Transverse colon (tissue), 4 donors: ENCODE measurements at places on chromosomes 4 and X. TPM values are rescaled to one million over a fixed set of nuclear protein-coding genes. Genes with fewer than 3 reads are reported as not detected.

NUDT10 gene
- 1.5 TPM for total RNA-seq

GRCh38 chr4:26458157-26458561 lies 32.1 kb downstream of the CCKAR start:
- DNase-seq, result no peak
- H3K27me3 ChIP-seq, result no peaks in the 10 kb centered on the region
- H3K4me3 ChIP-seq, result no peak overlapping the region

DNA sequence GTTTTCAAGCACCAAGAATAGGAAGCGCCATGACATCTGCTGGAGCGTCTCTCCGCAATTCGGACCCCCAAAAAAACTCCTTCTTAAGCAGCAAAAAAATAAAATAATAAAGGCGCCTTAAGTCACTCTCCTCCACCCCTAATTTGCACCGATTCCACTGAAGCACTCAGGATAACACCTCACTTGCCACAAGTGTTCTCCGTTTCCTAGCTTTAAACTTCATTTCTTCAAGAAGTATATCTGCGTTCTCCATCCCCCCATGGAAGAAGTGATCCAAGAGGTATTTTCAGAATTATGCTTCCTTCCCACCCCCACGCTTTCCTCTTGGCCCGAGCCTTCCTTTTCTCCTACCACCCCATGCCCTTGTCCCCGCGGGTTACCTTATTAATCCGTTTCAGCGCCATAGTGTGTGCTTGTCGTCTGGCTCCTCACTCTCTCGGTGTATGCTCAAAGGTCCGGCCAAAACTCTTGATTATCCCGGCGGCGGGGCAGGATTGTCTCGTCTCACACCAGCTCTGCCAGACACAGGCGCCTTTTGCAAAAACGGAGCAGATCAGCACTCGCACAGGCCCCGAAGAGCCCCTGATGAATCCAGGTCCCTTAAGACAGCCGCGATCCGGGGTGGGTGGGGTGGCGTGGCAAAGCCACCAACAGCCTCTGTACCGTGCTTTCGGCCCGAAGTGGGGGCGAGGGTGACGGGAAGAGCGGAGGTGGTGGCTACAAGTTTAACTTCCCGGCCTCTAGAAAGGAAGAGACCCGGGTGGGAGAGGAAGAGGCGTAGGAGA lies 1.1 kb downstream of the UBE2D3 start:
- peaks cover 14% of the 10 kb centered on the region for H3K4me1 ChIP-seq
- H3K36me3 ChIP-seq, result no peaks in the 10 kb centered on the region
- H3K4me3 ChIP-seq, result peak overlapping the region; percentile 86
- H3K27me3 ChIP-seq, result no peaks in the 10 kb centered on the region

GRCh38 chr4:25178838-25179261 lies 18.6 kb upstream of the SEPSECS start:
- no peak overlapping the region for H3K4me3 ChIP-seq
- no peak for DNase-seq
- no peaks in the 10 kb centered on the region for H3K27me3 ChIP-seq
- H3K27ac ChIP-seq, result no peak overlapping the region
- H3K36me3 ChIP-seq, result no peaks in the 10 kb centered on the region

DNA sequence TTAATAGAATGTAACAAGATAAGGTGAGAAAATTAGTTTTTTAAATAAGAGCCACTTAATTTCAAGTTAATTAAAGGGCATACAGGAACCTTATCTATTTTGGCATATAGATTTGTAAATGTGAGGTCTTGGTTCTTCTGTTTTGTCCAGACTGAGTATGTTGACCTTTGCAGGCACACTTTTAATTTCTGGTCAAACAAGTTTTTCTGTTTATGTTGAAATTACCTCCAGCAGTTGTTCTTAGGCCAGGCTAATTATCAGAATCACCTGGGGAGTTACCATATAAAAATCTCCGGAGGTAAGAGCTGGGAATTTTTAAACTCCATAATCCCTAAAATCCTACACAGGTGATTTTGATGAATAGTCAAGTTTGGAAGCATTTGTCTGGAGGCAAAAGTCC lies 227.4 kb upstream of the ANKRD50 start:
- no peak for DNase-seq
- no peaks in the 10 kb centered on the region for H3K27me3 ChIP-seq
- no peaks in the 10 kb centered on the region for H3K36me3 ChIP-seq
- no peaks in the 10 kb centered on the region for H3K4me1 ChIP-seq
- no peak overlapping the region for H3K27ac ChIP-seq
- no peak overlapping the region for H3K4me3 ChIP-seq

H2BW2 gene
- total RNA-seq, result not detected

AR gene
- 1.9 TPM for total RNA-seq

- no peaks in the 10 kb centered on the region for H3K4me1 ChIP-seq
- H3K4me3 ChIP-seq, result no peak overlapping the region
- no peak for DNase-seq
- no peaks in the 10 kb centered on the region for H3K36me3 ChIP-seq
- no peak overlapping the region for H3K27ac ChIP-seq
- H3K27me3 ChIP-seq, result no peaks in the 10 kb centered on the region
These were observed 16.6 kb downstream of the GPKOW start for GRCh38 chrX:49106930-49107329.

CENPVL3 gene
- not detected for total RNA-seq

- peak within 1 kb of the TSS; percentile 51 for H3K4me3 ChIP-seq
- peak; percentile 30 for DNase-seq
- no peak within 1 kb of the TSS for H3K27ac ChIP-seq
- H3K4me1 ChIP-seq, result peaks cover 4% of the 10 kb centered on the region
These were observed at the start of gene CCDC160 for GRCh38 chrX:134236626-134237614. TSS of gene CCDC160 (plus strand) at chrX:134237182. CDS start at chrX:134244801, 7,619 bp downstream.

DNA sequence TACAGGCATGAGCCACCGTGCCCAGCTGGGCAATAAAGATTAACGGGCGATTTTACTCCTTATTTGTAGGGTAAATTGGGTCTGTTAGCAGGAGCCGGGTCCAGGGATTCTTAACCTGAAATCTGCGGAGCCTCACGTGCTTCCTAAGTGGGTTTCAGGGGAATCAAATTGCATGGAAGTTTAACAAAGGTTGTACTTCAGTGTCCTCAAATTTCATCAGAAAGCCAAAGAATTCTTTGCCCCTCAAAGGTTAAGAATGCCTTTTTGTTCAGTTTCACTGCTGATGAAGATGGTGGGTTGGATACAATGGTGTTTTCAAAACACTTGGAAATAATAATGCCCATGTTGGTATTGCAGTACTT lies 67.9 kb downstream of the AFF1 start:
- H3K27me3 ChIP-seq, result no peaks in the 10 kb centered on the region
- H3K4me1 ChIP-seq, result peaks cover 10% of the 10 kb centered on the region
- no peak overlapping the region for H3K27ac ChIP-seq
- DNase-seq, result no peak
- H3K36me3 ChIP-seq, result no peaks in the 10 kb centered on the region

PJA1 gene
- total RNA-seq, result 9.1 TPM

NLGN4X gene
- 1.7 TPM for total RNA-seq

XKRX gene
- total RNA-seq, result 2.2 TPM

- no peaks in the 10 kb centered on the region for H3K36me3 ChIP-seq
- no peak overlapping the region for H3K4me3 ChIP-seq
- H3K27me3 ChIP-seq, result no peaks in the 10 kb centered on the region
- H3K4me1 ChIP-seq, result no peaks in the 10 kb centered on the region
- DNase-seq, result no peak
These were observed 39.7 kb downstream of the VEGFC start for GRCh38 chr4:176753049-176753448.
